Activated naive CD8-positive, alpha-beta T cell treated with anti-CD3 and anti-CD28 coated beads for 36 hours (primary cell): ENCODE measurements at places on chromosomes 12 and 14. TPM values are rescaled to one million over a fixed set of nuclear protein-coding genes. Genes with fewer than 3 reads are reported as not detected.

GRCh38 chr12:29286081-29286790 is 94.7 kb downstream of the ERGIC2 start:
- H3K4me3 ChIP-seq: no peak overlapping the region
- peaks cover 8% of the 10 kb centered on the region for H3K36me3 ChIP-seq
- no peak overlapping the region for H3K27ac ChIP-seq
- H3K4me1 ChIP-seq: no peaks in the 10 kb centered on the region
- DNase-seq: no peak

DNA sequence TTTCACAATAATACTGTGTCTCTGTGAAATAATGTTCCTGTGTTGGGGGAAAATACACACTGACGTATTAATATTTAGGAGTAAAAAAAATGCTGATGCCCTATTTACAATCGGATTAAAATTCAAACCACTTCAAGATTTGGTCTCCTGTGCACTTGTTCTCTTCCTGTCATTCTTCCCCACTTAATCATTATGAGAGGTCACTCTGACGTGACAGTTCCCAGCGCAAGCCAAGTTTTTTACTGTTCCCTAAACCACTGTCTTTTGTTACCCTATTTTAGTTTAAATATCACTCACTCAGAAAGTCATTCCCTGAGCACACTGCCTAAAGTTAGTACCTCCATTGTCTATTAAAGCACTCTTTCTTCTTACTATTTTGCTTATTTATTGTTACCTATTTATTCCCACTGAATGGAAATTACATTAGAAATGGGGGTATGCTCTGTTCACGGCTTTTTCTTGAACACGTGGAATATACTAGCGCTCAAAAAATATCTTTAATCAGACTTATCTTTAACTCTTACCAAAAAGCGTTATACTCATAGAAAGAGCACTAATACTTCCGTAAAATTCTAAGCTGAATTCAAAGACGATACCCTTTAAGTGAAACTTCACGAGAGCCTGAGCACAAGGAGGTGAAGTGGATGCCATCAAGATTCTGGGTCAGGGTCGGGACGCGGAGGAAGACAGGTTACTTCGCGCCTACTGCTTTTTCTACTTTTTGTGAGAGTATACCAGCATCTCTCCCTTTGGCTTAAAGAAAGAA is 670 bp upstream of the PSMA3 start:
- peaks cover 20% of the 10 kb centered on the region for H3K36me3 ChIP-seq
- H3K4me3 ChIP-seq: peak overlapping the region; percentile 96
- H3K27me3 ChIP-seq: peaks cover 5% of the 10 kb centered on the region
- peak overlapping the region; percentile 99 for H3K27ac ChIP-seq

DNA sequence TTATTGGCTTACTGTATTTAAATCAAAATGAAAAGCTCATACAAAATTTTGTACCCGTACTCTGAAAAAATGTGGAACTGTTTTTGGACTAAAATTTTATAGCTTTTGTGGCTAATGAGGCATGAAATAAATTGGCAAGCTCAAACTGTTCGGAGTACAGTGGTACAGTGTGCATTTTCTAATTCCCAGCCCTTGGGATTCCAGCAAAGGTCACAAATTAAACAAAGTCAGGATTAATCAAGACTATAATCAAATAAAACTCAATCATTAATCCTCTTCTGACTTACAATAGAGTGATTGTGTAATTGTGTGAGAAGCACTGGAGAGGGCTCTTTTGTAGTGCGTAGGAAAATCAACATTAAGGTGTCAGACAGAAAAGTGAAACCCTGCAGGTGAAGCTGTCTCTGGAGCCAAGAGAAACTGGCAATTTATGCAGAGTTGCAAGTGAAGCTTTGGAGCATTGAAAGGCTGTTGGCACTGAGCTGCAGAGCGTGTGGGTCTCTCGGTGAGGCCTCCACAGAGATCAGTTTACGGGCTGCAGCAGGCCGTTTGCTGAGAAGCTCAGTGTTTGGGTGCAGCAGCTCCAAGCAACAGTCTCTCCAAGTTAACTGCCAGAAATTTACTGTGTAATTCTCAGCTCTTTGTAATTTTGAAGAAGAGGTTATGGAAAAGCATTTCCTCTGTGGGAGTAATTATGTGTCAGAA is 275.9 kb downstream of the FBXL14 start:
- H3K4me1 ChIP-seq: peaks cover 8% of the 10 kb centered on the region
- H3K27ac ChIP-seq: no peak overlapping the region
- DNase-seq: no peak
- H3K27me3 ChIP-seq: no peaks in the 10 kb centered on the region
- H3K4me3 ChIP-seq: no peak overlapping the region

PIWIL1 gene
- total RNA-seq: not detected

TAS2R7 gene
- not detected for total RNA-seq

DNA sequence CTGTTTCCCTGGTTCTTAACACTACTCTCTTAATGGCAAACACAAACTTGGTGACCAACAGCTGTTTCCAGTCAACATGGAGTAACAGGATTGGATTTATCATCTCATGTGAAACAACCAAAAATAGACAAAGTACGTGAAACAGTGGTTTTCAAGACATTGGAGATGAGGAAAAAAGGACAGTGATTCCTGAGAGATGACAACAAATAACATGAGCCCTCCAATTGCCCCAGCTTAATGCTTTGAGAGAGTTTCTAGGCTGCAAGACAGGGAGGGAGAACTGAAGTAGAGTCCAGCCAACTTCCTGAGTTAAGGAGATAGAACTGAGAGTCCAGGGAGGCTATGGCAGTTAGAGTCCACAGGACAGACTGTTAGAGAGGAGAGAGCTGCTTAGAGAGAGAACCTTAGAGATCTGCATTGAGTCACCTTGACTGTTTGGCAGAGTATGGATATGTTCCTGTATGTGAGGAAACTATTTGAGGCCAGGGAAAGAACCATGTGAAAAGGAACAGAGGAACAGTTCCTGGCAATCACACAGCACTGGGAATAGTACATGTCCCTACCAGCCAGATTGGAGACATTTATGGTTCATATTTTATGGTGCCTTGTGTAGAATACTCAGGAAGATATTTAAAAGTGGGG is 106.4 kb downstream of the PCNX1 start:
- peaks cover 22% of the 10 kb centered on the region for H3K4me1 ChIP-seq
- H3K27ac ChIP-seq: no peak overlapping the region
- H3K36me3 ChIP-seq: peaks cover 31% of the 10 kb centered on the region
- no peaks in the 10 kb centered on the region for H3K27me3 ChIP-seq
- no peak overlapping the region for H3K4me3 ChIP-seq
